ENCODE measurements at places on chromosomes 2 and 18.

DNA sequence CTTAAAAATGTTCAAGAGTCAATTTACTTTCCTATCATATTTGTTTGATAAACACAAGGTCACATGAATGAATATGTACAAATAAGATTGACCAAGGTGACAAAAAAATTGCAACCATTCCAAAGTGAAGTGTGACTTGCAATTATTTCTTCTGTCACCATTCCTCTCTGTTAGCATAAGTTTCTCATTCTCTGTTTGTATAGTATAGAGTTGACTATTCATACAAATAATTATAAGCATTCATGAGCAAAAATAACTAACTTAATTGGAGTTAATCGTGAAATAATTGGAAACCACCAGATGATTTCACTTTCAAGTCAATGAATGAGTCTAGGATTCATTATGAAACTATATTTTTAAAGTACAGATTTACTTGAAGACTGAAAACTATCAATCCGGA lies 42.1 kb downstream of the PGAP1 start:
- DNase-seq = no peak

DNA sequence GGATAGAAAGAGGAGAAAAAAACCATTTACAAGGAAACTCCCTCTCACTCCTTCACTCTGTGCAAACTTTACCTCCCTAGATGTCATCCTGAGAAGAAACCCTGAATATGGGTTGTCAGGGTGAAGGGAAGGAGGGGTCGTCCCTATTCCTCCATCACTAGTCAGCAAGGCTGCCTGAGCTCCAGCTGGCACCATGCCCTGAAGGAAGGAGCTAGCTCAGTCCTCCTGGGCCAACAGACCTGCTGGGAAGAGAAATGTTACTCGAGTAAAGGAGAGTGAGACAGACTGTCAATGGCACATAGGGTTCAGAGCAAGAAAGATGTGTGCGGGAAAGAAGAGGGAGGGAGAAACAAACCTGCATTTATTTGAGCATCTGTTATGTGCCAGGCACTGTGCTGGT lies 18.3 kb upstream of the EPAS1 start:
- DNase-seq = no peak

GRCh38 chr2:230868947-230869913 lies 4.5 kb downstream of the ITM2C start:
- DNase-seq = peak; percentile 72

- DNase-seq = no peak
Measured at GRCh38 chr2:38152913-38153312, 77.0 kb upstream of the CYP1B1 start.

- no peak for DNase-seq
Measured at GRCh38 chr2:191836853-191837769, 9.8 kb downstream of the CAVIN2 start.

- no peak for DNase-seq
Measured at GRCh38 chr2:5367321-5367720, 324.9 kb upstream of the SOX11 start.

DNA sequence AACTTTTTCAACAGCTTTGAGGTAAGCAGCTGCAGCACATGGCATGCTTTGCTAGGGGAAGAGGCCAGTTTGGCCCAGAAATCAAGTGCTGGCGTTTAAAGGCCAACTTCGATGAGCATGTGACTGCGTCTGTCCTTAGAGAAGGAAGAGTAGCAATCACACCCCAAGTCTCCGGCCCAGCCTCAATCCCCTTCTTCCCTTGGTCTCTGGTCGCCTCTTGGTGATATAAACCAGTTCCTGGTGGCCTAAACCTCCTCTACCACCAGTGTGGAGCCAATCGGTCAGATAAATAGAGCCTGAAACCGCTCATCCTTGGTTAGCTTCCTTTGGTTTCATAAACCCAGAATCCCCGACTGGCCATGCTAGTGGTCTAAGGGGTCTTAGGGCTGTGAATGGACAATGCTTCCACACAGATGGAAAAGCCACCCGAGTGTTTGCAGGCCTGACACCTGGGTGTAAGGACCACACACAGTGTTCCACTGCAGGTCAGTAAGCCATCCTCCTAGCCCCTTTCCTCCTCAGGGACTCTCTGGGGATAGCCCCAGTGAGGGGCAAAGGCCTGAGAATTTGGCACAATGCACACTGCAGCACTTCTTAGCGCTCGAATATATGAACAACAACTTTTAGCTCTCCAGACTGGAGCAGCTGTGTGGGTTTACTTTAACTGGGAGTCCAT lies 23.0 kb upstream of the COX7A2L start:
- no peak for DNase-seq

Data from right renal pelvis (tissue), 4 donors.